ENCODE measurements at places on chromosomes 5 and 9.

- DNase-seq, result no peak
Measured at GRCh38 chr9:71656496-71656895, 111.8 kb downstream of the CEMIP2 start.

- DNase-seq, result no peak
Measured at GRCh38 chr9:88433583-88434255, 45.5 kb downstream of the SPIN1 start.

GRCh38 chr9:89078860-89079259 lies 87.6 kb downstream of the S1PR3 start:
- DNase-seq, result peak; percentile 27

GRCh38 chr9:93509084-93509483 lies 55.7 kb upstream of the FAM120AOS start:
- no peak for DNase-seq
